ENCODE measurements at places on chromosomes 5 and 9.

- no peak for DNase-seq
Measured at GRCh38 chr9:130891688-130892476, 4.7 kb downstream of the QRFP start.

DNA sequence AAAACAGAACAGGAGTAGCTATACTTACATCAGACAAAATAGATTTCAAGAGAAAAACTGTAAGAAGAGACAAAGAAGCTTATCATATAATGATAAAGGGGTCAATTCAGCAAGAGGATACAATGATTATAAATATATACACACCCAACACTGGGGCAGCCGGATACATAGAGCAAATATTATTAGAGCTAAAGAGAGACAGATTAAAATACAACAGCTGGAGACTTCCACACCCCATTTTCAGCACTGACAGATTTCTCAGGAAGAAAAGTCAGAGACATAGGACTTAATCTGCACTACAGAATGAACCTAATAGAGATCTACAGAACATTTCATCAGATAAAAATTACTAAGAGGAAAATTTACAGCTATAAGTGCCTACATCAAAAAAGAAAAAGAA lies 35.7 kb downstream of the OXCT1 start:
- no peak for DNase-seq

DNA sequence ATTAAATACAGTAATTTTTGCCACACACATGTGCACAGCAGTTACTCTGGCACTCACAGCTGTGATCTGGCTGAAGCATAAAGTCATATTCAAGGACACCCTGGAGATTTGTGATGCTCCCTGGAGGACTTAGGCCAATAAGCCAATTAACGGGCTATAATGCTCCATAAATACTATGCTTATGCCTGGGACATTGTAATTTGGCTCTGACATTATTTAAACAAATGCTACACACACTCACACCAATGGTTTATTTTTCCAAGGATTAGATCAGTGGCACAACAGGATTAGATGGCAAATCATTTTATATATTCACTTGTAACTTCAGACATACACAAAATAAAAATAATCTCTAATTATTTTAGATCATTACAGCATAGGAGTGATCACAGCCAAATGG lies 111.2 kb downstream of the LMNB1 start:
- DNase-seq, result no peak

- no peak for DNase-seq
Measured at GRCh38 chr5:98464737-98465330, 308.6 kb upstream of the RGMB start.

DNA sequence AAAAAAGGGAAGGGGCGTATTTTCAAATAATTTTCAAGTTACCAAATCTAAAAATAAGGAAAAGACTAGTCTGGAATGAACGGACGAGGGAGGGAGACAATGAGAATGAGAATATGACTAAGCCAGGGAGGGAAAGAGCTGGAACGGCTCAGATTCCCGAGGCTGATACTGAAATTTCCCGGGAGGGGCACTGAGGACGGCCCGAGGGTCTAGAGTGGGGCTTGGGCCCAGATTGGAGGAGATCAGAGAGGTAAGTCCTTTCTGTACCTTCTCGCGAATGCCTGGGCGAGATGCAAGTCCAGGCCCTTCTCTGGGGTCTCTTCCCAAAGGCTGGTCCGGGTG lies 3.4 kb upstream of the CCIN start:
- DNase-seq, result no peak

DNA sequence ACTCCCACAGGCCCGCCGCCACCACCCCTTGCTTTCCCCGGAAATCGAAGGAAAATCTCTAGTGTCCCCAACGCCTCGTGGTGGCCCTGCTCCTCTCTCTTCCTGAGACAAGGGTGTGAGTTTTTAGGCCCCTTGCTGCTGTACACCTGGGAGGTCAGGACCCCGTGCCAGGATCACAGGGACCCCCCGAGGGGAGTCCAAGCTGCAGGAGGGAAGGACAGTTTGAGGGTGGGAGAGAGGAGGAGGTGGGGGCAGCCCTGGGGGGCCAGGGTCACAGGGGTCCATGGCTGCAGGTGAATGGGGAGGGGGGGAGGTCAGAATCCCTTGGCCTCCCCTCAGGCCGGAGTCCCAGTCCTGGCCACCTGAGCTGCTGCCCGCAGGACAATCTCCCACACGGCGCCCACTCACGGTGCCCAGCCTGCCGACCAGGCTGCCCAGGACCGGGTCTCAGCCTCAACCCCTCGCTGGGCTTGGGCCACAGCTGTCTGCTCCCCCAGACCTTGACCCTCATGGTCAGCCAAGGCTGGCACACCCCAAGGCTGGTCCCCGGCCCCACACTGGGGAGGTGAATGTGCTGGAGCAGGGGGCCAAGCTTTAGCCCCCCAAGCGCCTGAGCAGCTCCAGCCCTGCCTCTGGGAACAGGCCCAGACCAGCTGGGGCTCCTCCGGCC lies 19.9 kb downstream of the TPPP start:
- DNase-seq, result no peak

- DNase-seq, result no peak
Measured at GRCh38 chr5:29085142-29085541, 2046.8 kb upstream of the CDH9 start.

DNA sequence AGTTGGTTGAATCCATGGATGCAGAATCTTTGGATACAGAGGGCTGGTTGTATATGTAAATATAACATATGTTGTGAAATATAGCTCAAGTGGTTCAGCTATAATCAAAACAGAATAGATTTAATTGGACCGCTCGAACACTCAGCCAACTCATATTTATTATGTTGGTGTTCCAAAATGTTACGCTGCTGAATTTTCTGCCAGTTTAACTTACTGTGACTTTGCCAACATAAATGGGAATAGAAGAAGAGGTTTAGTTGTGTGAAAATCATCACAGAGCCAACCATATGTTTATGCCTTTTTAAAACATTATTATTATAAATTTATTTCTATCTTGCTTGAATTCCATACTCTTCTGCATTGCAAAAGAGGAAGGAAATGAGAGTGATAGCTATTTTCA lies 178.2 kb upstream of the FBXL7 start:
- DNase-seq, result no peak

DNA sequence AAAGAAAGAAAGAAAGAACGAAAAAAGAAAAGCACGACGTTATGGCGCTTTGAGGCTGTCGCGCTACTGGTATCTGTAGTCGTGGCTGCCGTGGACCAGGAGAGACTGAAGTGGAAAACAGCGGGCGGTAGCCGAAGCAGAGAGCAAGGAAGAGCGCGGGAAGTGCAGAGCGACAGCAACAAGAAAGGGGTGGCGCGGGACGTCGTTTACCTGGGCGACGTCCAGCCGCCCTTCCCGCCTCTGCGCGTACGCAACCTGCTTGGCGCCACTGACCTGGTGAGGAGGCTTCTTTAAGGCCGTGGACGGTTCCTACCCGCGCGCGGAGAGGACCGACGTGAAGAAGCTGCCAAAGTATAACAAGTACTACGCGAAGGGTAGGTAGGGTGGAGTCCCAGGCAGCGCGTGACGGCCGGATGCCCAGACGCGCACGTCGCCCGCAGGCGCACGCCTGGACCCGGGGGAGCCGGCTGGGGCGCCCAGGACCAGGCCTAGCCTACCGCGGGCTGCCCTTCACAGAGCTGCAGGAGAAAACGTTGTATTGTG lies 15.4 kb downstream of the CCL28 start:
- DNase-seq, result no peak

DNA sequence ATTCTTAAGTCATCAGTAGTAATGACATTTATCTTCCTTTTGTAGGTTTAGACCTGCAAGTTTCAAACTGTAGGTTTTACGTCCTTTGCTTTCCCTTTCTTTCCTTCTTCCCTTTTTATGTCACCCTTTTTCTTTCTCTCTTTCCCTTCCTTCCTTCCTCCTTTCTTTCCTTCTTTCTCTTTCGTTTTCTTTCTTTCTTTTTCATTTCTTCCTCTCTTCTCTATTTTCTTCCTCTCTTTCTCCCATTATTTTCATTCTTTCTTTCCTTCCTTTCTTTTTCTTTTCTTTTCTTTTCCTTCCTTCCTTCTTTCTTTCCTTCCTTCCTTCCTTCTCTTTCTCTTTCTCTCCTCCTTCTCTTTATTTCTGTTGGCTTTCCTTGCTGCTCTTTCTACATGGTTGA lies 59.9 kb downstream of the WDR36 start:
- no peak for DNase-seq

DNA sequence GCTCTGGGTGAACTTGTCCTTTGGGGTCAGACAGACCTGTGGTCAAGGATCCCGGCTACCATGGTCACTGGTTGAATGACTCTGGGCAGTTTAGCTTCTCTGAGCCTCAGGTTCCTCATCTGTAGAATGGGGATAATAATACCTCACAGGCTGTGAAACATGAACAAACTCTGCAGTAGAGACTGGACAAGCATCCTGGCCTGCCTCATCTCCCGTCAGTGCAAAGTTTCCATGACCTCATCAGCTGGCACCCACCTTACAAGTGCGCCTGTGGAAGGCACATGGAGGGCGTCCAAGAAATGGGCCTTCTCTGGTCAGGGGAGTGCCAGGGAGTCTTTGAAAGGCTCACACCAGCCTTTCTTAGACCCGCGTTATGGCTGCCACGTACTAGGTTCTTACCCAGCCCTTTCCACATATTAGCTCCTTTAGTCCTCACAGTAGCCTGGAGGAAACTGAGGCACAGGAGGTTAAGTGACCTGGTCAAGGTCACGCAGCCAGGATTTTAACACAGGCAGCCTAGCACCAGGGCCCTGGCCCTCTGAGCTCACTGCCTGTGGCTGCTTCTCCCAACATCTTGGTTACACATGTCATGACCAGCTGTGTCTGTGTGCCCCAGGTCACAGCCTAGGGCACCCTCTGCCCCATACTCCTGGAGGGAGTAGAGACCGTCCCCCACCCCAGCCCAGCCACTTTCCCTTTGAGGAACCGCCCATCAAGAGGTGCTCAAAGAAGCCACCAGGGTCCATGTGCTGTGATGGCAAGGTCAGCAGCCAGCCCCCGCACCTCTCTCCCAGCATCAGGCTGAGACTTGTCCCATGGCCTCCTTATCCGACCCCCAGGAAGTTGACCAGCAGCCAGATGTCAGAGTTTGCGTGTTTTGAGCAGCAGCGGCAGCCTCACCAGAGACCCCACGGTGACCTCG lies 39.4 kb upstream of the RPL26L1 start:
- no peak for DNase-seq

- DNase-seq, result no peak
Measured at GRCh38 chr9:93644397-93645088, 68.2 kb downstream of the PHF2 start.

Measured in NCI-H345 (cell line).